ENCODE measurements at places on chromosomes 16 and 17.

- DNase-seq, result no peak
These were observed 21.5 kb downstream of the ELAC2 start for GRCh38 chr17:12996357-12996756.

GRCh38 chr17:21549107-21549687 is 143.1 kb upstream of the KCNJ18 start:
- DNase-seq, result no peak

GRCh38 chr17:13405807-13406206 is 195.9 kb downstream of the HS3ST3A1 start:
- DNase-seq, result no peak

DNA sequence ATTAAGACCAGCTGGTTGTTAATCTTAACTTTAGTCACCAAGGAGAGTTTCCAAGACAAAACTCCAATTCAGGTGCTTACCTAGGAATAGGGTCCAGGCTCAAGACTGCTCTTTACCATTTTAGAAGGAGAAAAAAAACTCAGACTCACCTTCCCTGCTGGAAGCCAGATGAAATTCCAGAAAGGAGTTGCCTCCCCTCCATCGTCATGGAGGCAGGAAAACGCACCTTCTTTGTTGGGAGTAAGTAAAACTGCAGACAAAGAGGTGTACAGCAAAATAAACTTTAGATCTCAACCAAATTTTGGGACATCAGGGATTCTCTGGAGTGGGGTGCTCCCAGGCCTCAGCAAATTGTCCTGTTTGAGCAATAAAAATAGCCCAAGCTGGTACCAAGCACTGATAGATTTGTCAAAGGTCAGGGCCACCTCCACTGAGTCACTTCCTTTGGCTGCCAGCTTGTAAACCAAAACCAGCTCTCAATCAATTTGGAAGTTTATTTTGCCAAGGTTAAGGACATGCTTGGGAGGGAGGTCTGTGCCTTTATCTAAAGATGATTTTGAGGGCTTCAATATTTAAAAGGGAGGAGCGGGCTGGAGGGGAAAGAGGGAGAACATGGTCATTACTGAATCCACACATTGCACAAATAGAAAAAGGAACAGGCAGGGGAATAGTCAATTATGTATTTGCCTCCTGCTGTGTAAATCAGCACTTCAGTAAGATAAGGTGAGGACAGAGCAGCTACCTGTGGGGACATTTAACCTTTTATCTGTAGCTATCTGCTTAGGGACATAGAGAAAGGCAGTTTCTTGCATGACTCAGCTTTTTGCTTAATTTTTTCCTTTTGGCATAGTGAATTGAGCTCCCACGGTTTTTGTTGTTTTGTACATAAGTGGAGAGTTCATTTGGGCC is 1.5 kb upstream of the ALDH3A2 start:
- DNase-seq, result peak; percentile 50

- no peak for DNase-seq
These were observed 16.3 kb downstream of the CYB561 start for GRCh38 chr17:63429766-63430165.

- DNase-seq, result no peak
These were observed 51.8 kb downstream of the RAI1 start for GRCh38 chr17:17732892-17733670.

DNA sequence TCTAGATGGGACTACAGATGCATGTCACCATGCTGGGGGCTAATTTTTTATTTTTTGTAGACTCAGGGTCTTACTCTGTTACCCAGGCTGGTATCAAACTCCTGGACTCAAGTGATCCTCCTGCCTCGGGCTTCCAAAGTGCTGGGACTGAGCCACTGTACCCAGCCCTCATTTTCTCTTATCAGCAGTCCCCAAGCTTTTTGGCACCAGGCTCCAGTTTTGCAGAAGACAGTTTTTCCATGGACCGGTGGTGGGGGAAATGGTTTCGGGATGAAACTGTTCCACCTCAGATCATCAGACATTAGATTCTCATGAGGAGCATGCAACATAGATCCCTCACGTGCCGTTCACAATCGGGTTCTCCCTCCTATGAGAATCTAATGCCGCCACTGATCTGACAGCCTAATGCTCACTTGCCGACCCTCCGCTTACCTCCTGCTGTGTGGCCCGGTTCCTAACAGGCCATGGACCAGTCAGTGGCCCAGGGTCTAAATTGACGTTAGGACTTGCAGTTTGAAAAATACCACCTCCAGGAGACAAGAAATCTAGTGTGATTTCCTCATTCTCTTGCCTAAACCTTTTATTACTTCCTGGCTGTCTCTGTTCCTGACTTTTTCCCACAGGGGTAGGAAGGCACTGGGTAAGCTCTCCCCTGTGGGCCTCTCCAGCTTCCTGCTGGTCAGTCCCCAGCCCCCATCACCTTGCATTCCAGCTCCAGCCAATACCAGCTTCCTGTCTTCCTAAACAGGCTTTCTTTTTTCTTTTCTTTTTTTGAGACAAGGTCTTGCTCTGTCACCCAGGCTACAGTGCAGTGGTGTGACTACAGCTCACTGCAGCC is 9.3 kb upstream of the CNP start:
- DNase-seq, result no peak

DNA sequence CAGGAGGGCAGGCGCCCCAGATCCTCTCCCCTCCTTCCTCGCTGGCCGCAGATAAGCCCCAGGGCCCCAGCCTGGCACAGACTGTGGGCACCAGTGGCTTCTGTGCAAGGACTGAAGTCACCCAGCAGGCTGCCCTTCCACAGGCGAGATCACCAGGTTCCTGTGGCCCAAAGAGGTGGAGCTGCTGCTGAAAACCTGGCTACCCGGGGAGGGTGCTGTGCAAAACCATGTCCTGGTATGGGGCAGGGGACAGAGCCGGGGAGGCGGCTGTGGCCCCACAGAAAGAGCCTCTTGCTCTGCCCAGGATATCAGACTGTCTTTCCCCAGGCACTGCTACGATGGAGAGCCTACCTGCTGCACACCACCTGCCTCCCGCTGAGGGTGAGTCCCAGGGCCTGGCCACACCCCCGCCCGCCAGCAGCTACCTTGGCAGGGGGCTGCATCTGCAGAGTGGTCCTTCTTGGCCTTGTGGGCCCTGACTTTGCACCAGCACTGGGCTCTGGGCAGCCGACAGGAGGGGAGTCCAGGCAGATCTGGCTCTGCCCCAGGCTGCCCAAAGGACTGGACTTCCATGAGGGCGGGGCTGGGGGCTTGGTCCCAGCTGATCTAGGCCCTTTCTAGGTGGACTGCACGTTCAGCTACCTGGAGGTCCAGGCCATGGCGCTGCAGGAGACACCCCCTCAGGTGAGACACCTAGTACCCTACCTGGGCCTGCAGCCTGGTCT is 615 bp downstream of the CARMIL2 start:
- no peak for DNase-seq

GRCh38 chr17:81309140-81309858 is 14.2 kb upstream of the SLC38A10 start:
- peak; percentile 94 for DNase-seq

DNA sequence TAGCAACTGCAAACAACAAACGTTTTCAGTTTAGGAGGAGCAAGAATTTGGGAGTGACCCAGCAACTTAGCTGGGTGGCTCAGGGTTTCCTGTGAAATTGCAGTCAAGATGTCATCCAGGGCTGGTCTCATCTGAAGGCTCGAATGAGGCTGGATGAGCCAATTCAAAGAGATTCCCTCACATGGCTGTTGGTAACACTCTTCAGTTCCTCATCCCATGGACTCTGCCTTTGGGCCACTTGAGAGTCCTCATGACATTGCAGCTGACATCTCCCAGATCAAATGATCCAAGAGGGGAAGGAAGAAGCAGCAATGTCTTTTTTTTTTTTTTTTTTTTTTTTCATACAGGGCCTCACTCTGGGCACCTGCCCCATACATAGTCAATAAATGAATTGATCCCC is 26.3 kb downstream of the UBALD1 start:
- DNase-seq, result peak; percentile 27

- DNase-seq, result peak; percentile 71
These were observed 1.1 kb upstream of the ZNF747 start for GRCh38 chr16:30535777-30536190.

DNA sequence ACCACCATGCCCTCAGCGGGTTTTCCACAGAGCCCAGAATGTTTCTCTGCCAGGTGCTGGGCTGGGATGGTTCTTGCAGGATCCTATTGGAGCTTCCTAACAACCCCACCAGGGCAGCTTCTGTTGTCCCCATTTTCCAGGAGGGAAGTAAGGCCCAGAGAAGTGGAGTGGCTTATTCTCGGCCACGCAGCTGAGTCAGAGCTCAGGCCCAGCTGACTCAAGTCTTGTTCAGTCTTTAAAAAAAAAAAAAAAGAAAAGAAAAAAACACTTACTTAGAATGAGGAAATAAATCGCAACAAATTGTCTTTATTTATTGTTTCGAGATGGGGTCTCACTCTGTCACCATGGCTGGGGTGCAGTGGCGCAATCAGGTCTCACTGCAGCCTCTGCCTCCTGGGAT is 413.0 kb downstream of the CPPED1 start:
- peak; percentile 22 for DNase-seq

DNA sequence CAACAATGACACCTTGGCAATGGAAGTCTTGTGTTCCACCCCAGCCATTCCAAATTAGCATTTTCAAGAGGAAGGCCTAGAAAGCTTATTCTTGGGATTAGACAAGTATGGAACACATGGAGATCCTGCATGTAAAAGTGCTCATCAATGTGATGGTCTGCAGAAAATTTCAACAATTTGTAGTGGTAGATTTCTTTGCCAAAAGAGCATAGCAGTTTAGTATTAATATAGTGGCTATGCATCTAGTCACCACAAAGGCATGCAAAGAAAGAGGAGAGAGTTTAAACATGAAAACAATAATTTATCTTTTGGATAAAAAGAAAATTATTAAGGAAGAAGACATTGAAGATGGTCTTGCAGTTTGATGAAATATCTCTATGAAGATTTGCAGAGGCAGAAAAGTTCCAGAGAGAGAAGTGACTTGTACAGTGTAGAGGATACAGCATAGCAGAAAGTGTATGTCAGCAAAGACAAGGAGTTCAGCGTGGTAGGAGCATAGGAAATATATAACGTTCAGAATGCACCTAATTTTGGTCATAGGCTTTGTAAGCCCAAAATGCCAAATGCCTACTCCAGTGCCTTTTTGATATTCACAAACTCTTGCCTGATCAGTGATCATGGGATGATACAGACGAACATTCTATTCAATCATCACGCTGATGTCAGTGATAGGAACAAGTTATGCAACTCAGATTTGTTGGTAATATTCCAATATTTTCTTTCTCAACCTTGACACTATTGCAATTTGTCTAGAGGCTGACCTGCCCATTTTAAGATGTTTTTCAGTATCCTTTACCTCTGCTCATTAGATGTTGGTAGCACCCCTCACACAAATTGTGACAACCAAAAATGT is 727.9 kb upstream of the SOX9 start:
- no peak for DNase-seq

DNA sequence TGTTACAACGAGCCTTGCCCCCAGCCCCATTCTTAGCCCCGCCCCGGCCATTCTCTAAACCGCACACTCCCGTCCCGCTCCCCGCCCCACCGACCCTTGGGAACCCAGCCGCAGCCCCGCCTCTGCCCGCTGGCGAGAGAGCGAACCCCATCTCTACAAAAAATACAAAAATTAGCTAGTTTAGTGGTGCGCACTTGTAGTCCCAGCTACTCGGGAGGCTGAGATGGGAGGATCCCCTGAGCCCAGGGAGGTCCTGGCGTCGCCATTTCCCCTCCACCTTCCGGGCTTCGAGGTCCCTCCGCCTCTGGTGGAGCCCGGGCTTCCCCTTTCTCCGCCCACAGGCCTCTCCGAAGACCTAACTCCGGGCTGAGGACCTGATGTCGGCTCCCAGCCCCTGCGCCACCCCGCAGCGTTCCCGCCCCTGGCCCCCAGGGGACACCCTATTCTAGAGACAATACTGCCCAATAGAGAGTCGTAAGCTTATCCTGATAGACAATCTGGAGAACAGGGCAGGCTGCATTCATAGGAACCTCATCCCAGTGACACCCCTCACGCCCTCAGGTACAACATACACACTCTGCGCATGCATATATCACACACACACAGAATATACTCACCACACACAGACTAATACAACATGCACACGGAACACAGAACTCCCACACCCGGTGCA is 480 bp upstream of the PROCA1 start:
- peak; percentile 84 for DNase-seq

- no peak for DNase-seq
These were observed 719 bp downstream of the NGFR start for GRCh38 chr17:49495842-49496182.

DNA sequence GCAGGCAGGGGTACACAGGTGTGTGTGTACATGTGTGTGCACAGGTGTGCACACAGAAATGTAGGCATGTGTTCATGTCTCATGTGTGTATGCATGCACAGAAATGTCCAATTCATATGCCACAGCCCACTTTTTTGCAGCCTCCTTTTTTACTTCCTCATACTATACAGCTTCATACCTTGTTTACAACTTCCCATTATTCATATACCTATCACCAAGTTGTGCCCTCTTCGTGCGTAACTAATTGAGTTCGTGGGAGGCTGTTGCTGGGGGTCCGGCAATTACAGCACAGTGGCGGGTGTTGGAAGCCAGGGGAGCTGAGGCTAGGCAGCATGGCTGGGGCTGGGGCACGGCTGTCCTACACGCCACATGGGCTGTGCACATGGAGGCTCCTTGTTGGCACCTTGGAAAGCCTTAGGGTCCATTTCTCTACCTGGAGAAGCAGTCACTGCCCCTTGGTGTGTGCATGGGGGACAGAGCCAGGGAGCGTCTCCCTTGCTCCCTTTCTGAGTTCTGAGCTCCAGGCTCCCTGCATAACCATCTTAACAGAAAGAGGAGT is 266.7 kb downstream of the ENGASE start:
- DNase-seq, result no peak

DNA sequence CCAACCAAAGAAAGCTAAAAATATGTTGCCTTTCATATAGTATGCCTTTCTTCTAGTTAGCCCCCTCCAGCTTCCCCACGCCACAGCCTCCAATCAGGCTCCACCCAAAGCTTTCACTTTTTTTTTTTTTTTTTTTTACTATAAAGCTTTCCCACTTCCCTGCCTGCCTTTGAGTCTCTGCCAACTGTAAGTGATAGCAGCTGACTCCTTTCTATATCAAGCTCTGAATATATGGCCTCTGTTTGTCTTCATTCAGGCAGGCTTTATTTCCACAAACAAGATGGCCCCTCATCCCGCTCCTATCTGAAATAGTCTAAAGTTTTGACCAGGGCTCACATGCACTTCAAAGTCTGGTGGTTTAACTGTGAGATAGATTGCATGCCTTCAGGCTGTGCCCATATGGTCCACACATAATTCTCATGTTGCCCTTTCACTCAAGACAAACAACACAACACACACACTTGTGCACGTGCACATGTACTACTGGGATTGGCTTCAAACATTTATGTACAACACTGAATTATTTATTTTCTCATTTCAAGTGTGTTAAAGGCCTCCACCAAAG is 39.8 kb upstream of the DYNLRB2 start:
- no peak for DNase-seq
